ENCODE measurements at places on chromosomes 3 and 15.

GRCh38 chr3:123267821-123268220, 66.1 kb downstream of the SEC22A start:
- DNase-seq: no peak

DNA sequence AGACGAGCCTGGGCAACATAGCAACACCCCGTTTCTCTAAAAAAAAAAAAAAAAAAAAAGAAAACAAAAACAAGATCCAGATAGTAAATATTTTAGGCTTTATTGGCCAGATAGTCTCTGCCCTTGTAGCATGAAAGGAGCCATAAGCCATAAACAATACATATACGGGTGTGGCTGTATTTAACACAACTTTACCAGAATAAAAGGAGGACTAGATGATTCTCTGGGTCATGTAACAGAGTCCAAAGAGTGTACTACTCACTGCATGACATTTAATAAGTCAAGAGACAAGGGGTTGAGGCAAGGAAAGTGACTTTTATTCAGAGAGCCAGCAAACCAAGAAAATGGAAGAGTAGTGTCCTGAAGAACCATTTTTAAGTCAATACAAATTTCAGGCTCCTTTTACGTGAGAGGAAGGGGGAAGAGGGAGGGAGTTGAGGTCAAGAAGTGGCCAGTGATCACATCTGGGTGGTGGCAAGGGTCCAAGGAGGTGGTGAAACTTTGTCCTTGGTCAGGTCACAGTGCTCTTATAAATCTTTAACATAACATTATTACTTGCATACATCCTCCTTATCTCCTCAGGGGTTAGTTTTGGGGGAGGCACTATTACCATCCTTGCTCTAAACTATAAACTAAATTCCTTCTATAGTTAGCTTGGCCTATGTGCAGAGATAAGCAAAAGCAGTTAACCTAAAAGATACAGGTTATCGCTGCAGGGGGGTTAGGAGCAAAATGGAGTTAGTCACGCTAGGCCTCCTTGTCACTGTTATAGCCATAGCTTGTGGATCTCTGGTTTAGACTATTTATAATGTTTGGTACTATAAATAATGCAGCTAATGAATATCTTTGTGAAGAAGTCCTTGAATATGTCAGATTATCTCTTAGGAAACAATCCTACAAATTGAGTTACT, 46.1 kb downstream of the METTL6 start:
- DNase-seq: no peak

- no peak for DNase-seq
Measured at GRCh38 chr3:191005790-191006189, 143.3 kb upstream of the GMNC start.

DNA sequence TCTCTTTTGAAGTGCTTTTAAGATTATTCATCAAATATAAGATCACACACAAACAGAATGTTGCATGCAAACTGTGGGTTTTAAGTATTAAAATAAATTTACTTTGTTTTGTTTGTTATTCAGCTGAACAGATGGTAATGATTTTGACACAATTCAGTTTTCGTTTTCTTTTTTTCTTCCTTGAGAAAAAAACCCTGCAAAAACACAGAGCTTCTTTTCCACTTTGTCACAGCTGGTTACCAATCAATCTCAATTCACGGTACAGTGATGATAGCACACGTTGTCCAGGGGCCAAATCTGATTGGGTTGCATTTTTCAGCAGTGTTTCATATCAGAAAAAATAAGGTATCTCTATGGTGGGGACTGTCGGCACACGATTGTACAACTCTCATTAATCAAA, 473.6 kb downstream of the ROBO2 start:
- DNase-seq: no peak

DNA sequence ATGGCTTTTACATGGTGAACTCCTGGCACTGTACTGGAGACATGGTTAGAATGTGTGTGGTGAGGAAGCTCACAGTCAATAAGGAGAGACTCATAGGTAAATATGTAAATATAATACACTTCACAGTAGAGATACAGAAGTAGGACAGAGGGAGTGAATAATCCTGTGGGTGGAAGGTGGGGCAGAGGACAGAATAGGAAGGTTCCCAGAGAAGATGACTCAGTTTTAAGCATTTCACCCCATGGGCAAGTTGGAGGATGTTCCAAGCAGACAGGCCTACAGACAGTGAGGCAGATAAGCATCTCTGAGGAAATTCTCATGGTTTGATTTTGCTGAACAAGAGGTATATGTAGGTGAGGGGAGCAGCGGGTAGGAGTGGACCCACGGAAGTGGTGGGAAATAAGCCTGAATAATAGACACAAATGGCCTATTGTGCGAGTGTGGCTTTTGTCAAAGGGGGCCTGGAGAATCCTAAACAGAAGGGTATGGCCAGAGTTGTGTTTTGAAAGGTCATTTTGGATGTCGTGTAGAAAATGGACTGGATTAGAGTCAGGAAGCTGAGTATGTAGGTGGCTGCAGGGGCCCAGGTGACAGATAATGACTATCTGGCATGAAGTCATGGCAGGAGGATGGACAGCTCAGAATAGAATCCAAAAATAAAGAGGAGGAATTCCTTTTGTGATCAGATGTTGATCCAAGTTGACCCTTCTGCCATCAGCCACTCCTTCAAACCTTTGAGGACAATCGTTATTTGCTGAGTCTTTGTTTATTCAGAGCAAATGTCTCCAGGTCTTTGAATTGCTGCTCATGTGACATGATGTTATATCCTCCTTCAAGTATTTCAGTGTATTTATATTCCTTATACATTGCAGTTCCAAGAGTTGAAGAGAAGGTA, 97.3 kb upstream of the THRB start:
- DNase-seq: peak; percentile 7

DNA sequence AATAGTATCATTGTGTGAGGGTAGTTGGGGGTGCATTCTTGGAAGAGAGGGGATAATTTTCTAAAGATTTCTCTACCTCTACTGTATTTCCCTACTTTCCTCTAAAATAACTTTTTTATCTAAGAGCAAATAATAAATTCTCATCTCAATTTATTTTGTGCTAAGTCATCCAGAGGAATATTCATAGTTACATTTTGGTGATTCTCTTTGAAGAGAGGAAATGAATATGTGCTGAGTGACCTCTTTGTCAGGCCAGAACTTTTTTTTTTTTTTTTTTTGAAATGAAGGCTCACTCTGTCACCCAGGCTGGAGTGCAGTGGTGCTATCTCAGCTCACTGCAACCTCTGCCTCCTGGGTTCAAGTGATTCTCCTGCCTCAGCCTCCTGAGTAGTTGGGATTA, 15.1 kb upstream of the CCDC80 start:
- no peak for DNase-seq

- DNase-seq: no peak
Measured at GRCh38 chr15:43748376-43748775, 2.1 kb downstream of the PDIA3 start.

GRCh38 chr15:79702621-79703020, 194.2 kb downstream of the MTHFS start:
- no peak for DNase-seq

GRCh38 chr3:172167892-172168648, 128.7 kb downstream of the FNDC3B start:
- DNase-seq: no peak

DNA sequence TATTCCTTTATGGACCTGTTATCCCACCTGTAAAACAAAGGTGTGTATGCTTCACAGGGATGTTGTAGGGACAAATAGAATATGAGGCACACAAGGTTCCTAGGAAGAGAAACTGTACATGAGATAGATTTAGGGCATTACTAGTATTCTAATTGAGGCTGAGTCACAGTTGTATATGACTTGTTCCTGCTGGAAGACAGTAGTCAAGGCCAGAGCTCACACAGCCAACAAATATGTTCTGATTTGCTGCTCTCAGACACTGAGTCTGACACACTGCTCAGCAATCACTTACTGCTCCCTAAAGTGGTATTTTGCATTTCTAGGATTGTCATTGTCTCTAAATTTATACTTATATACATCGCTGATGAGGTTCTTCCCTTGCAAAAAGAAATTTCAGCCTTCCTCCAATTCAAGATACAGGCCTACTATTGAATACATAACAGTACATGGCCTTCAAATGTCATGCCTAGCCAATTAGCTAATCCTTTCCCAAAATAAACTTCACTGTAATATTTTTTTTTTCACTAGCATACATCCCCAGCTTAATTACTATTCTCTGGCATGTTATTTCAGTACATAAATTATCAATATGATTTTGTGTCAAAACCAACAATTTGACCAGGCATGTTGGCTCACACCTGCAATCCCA, 69.8 kb downstream of the TIGIT start:
- DNase-seq: no peak

GRCh38 chr15:85788771-85789495, 5.8 kb downstream of the KLHL25 start:
- no peak for DNase-seq

- no peak for DNase-seq
Measured at GRCh38 chr3:26422415-26422814, 200.2 kb upstream of the LRRC3B start.

- no peak for DNase-seq
Measured at GRCh38 chr3:171838218-171838720, 4.9 kb upstream of the TMEM212 start.

- no peak for DNase-seq
Measured at GRCh38 chr3:98657457-98657856, 64.0 kb upstream of the CPOX start.

DNA sequence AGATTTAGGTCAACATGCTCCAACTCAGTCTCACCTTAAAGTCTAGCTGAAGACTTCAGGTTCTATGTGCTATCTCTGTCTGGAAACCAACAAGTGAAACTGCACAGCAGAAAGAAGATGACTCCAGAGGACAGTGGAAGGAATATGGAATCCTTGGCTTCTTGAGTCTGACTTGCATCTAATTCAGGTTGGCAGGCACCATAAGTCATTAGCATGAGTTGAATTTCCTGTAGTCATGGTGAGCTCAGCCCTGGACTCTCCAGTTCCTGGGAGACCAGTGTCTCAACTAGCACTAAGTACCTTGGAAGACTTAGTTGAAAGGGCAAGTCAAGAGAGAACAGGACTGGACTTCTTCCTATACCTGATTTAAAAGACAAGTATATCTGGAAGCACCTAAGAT, 129.7 kb downstream of the DTWD1 start:
- DNase-seq: no peak

- DNase-seq: no peak
Measured at GRCh38 chr3:128351546-128351945, 115.1 kb downstream of the DNAJB8 start.

GRCh38 chr3:195093731-195094130, 177.2 kb downstream of the XXYLT1 start:
- no peak for DNase-seq

All from HFF-Myc (cell line).